ENCODE measurements at places on chromosomes 2 and 18. TPM values are rescaled to one million over a fixed set of nuclear protein-coding genes. Genes with fewer than 3 reads are reported as not detected.

DNA sequence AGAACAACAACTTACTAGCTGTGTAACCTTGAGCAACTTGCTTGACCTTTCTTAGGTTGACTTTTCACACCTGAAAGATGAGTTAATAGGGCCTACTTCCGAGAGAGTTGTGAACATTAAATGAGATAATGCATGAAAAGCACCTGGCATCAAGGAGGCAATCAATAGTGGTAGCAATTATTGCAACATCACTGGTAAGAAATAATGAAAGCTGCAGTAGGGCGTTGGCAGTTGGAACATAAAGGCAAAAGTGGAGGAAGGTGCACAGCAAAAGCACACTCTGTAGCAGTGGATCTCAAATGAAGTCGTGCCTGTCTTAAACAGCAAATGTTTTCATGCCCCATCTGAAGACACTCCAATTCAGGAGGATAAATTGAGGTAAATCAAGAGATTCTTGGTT, 178.9 kb upstream of the VRK2 start:
- DNase-seq, result no peak

DNA sequence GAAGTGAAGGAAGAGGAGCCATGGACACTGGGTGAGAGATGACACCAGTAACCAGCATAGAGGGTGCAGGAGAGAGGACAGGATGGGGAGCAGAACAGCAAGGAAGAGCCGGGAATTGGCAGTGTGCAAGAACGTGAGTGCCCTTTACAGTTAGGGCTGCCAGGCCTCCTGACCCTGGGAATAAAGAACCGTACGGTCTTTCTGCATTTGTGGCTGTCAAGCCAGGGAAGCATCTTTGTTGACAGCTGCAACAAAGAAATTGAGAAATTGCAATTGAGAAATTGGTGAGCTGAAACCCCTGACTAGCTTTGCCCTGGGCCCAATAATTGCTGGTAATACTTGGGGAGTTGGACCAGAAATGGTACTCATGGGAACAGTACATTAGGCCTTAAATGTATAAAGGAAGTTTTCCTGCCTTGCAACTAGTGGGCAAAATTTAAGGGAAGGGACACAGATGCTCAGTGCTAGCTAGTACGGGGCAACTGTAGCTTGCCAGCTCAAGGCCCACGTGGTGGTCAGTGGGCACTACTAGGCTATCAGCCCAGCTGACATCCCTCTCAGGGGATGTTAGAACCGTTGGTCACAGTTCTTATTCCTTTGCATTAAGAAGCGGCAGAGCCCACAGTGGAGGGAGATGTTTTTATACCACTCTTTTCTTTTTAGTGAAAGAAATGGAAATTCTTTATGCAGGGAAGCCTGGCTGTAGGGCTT, 56.6 kb downstream of the KCTD18 start:
- DNase-seq, result no peak

DNA sequence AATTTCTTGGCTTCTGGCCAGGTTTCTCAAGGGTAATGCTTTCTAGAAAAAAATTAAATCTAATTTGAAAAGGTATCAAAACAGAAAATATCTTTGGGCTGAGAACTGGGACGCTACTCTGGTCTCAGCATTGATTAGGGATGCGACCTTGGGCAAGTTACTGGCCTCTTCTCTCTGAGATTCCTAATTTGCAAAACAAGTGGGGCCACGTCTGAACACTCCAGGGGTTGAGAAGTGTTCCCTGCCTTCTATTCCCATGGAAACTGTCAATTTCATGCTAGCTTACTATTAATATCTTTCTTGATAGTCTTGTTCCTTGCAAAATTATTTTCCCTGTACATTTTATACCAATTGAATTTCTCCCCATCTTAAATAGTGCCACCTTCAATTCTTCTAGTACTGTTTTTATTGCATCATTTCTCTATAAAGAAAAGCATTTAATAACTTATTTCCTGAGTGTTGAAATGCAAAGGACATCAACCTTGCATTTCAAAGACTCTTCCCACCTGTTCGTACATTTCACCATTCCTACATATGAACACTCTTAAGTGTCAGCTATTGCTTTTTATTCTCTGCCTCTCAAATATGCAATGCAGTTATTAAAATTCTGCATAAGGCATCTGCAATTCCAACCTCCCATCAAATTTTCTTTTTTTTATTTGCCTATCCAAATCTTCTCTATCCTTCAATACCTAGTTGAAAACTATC, 118.3 kb upstream of the DSEL start:
- DNase-seq, result no peak

DNA sequence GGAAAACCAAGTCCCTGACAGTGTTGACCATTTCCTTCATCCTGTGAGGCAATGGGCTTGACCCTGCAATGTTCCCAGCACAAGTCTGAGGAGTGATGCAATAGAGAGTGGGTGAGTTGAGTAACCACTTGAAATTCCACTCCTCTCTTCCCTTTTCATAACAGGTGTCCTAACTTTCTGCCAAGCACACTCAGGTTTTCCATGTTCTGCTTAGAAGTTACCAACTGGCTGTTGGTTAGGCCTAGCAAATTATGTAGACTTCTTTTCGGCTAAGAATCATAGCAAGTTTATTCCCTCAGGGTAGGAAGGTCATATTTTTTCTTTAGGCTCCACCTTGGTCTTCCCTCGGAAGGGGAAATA, 11.5 kb downstream of the GNLY start:
- no peak for DNase-seq

Gene MEP1B
- polyA plus RNA-seq, result 0.14 TPM

GRCh38 chr2:157107877-157108276, 149.6 kb upstream of the GALNT5 start:
- no peak for DNase-seq

DNA sequence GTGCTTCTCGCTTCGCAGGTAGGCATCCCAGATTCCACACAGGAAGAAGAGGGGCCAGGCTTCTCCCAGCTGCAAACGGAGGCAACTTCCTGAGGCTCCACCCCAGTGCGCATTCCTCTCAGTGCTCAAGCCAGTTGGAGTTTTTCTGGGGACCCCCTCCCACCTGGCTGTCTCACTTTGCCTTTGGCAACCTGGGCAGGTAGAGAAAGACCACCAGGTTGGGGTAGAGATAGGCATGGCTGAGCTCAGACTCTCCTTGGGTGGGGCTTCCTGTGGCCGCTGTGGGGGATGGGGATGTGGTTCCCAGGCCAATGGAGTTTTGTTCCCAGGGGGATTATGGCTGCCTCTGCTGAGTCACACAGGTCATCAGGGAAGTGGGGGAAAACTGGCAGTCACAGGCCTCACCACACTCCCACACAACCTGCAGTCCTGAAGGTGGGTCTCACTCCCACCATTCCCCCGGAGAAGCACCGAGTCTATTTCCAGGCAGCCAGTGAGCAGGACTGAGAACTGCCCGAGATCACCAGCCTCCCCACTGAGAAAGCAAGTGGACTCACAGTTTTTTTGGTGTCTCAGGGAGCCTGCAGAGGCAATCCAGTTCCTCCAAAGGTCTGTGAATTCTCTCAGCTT, 38.1 kb downstream of the SLC39A10 start:
- DNase-seq, result no peak

GRCh38 chr2:85449214-85449588, 30.7 kb downstream of the SH2D6 start:
- DNase-seq, result no peak

- DNase-seq, result no peak
These were observed 227.5 kb downstream of the ANKRD30B start for GRCh38 chr18:14975431-14975830.

GRCh38 chr2:198347349-198347748, 543.0 kb downstream of the PLCL1 start:
- no peak for DNase-seq

Gene DYNAP
- polyA plus RNA-seq, result 0.08 TPM

- no peak for DNase-seq
These were observed 259.3 kb downstream of the PIEZO2 start for GRCh38 chr18:10890022-10890421.

GRCh38 chr18:73835656-73836364, 311.8 kb downstream of the FBXO15 start:
- no peak for DNase-seq

GRCh38 chr2:150484006-150484405, 3.5 kb downstream of the RND3 start:
- DNase-seq, result no peak

DNA sequence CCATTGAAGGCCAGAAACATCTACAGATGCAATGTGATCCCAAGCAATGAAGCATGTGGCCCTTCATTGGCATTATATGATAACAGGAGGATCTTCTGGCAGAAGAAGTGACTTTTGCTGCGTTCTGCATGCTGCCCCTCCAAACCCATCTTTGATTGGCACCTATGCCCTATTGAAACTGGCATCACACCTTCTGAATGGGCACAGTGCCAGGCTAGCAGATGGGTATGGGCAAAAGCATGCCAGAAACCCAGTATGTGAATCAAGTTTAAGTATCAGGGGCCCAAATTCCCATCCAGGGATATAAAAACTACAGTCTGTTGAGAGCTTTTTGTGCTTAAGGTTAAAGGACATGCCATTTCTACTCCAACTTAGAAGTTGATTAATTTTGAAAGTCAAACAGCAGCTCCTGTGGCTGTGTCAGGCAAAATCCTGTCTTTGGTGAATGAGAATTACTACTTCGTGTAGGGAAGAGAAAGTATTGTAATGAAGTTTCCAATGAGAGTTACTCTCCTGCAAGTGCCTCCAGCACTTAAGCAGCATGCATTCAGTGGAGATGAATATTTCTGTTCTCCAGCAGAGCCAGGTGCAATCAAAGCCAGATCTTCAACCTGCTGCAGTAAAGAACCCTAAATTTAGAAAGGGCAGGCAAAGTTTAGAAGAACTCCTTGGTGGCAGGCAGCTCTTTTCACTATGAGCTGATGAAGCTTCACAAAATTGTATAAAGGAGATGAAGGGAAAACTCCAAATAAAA, 8.6 kb downstream of the VRK2 start:
- DNase-seq, result no peak

Gene PROKR1
- 0.25 TPM for polyA plus RNA-seq

DNA sequence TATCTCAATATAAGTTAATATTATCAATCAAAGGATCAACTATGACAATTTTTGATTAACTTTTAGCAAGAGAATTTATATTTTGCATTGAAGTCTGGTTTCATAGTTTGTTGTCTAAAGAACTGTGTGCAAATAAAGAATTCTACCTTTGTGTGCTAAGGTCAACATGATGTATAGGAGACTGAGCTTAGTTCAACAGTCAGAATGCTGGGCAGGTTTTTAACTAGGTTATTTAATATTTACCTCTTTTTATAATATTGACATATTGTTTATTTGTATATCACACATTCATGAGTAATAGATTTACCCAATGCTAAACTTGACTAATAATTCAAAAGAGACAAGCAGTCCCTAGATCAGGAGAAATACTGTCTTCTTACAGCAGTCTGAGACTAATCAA, 831.4 kb downstream of the DSC3 start:
- no peak for DNase-seq

All from left renal cortex interstitium (tissue), 4 donors.